ENCODE measurements at places on chromosomes 12 and 14.

GRCh38 chr12:72289633-72290032 lies 17.5 kb downstream of the TRHDE start:
- no peak for DNase-seq

- DNase-seq, result no peak
Measured at GRCh38 chr14:102131741-102132140, 8.0 kb upstream of the WDR20 start.

DNA sequence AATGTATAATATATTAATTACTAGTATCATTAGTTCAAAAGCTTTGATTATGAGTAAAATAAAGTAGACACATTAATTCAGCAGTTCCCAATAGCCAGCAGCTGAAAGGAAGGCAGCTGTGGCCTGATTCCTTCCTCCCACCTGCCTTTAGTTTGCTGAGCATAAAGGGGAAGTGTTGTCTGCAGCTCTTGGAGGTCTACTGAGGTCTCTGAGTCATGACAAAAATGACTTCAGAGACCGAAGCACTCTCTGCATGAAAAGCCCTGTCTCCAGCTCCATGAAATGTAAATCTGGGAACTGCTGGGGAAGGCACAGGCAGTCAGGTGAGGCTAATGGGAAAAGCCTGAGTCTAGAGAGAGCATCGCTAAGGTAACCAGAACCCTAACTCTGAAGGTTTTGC lies 165.4 kb downstream of the NRXN3 start:
- DNase-seq, result no peak

DNA sequence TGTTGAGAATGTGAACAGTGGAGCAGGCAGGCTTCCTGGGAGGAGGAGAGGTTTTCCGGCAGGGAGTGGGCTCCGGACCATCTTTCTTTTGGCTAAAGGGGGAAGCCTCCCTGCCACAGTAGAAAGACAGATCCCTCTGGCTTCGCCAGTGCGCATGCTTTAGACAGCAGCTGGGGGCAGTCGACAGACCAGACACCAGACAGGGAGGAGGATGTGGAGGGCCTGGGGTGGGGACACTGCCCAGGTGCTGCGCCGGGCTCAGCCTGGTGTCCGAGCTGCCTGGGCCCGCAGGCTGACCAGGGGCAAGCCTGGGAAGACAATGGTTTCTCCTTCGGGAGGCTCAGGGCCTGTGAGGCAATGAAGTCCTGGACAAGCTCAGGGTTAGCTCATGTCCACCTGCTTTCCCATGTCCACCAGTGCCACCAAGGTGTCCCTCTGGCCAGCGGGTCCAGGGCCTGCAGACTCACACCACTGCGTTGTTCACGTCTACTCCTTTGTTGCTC lies 67.3 kb downstream of the PRIMA1 start:
- DNase-seq, result no peak

- DNase-seq, result no peak
Measured at GRCh38 chr12:84183576-84183975, 729.0 kb downstream of the SLC6A15 start.

GRCh38 chr12:32176606-32177005 lies 70.0 kb downstream of the BICD1 start:
- DNase-seq, result no peak
